Fibroblast of skin of right quadriceps (primary cell): ENCODE measurements at places on chromosomes 6 and 20.

- DNase-seq: no peak
Measured at GRCh38 chr6:146224988-146225387, 196.1 kb downstream of the GRM1 start.

GRCh38 chr20:19926591-19926990 lies 90.6 kb upstream of the NAA20 start:
- DNase-seq: no peak

- no peak for DNase-seq
Measured at GRCh38 chr6:109087661-109088264, 6.9 kb downstream of the SESN1 start.

- peak; percentile 20 for DNase-seq
Measured at GRCh38 chr6:168370310-168370991, 50.9 kb upstream of the DACT2 start.

GRCh38 chr20:9241721-9242427 lies 173.0 kb downstream of the PLCB4 start:
- DNase-seq: no peak

- no peak for DNase-seq
Measured at GRCh38 chr6:17820055-17820454, 113.3 kb upstream of the NUP153 start.

GRCh38 chr20:10864076-10864672 lies 190.4 kb upstream of the JAG1 start:
- DNase-seq: peak; percentile 22

DNA sequence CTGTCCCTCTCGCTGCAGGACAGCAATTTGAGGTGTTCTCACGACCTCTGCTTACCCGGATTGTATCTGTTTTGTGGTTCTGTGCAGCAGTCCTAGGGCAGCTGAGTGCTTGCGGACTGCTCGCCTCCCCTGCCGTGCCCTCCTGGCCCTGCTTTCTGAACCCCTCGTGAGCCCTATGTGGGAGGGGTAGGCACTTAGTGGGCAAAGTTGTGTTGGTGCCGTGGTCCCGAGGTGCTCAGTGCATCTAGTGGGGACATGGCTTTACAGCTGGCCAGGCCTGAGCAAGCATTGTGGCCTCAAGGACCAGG lies 5.2 kb downstream of the TMEM181 start:
- no peak for DNase-seq

DNA sequence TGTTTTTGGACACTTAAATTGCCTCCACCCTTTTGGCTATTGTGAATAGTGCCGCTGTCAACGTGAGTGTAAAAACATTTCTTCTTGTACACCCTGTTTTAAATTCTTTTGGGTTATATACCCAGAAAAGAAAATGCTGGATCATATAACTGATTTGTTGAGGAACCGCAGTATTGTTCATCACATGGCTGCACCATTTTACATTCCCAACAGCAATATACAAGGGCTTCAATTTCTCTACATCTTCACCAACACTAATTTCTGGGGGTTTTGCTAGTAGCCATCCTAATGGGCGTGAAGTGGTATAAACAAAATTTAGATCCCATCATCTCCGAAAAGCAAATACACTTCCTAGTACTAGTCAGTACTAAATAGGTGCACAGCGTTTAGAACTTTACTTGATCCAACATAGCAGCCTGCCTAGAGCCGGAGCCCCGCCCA lies 579 bp upstream of the BPHL start:
- DNase-seq: no peak

GRCh38 chr6:9620263-9620662 lies 794.6 kb downstream of the TFAP2A start:
- no peak for DNase-seq

- no peak for DNase-seq
Measured at GRCh38 chr20:41537865-41538264, 80.3 kb downstream of the CHD6 start.

DNA sequence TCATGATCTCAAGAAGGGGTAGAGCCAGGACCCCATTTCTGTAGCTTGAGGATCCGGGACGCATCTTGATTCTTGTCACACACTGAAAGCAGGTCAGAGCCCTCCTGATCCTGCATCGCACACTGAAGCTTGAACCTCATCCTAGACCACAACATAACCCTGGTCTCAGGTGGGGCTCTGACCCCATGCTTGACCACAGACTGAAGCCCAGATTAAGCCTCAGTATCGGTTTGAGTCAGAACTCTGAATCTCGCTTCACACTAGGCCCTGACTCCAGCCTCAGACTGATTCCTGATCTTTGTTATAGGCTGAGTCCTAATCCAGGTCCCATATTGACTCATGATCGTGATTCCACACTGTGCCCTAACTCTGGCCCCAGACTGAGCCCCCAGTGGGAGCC lies 8.5 kb upstream of the RSPO4 start:
- DNase-seq: no peak

- DNase-seq: peak; percentile 54
Measured at GRCh38 chr20:57879779-57880570, 170.2 kb upstream of the PMEPA1 start.

- DNase-seq: no peak
Measured at GRCh38 chr6:24936641-24937317, 1.0 kb upstream of the RIPOR2 start.

GRCh38 chr20:52838510-52839241 lies 133.5 kb upstream of the TSHZ2 start:
- DNase-seq: no peak

DNA sequence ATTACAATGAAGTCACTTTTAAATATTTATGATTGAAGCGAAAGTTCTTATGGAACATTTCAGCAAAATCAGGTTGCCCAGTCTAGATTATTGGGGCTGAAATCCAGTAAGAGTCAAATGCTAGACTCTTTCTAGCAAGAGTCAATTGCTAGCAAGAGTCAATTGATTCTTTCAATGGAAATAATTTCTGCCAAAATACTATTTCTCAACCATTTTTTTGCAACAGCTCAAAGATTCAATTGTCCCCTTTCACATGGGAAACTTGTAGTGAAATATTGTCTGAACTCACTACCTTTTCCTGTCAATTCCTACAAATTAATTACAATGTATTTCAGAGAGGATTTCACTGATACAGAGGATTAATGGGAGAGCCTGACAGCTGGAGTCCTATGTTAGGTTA lies 78.3 kb downstream of the MAP7 start:
- no peak for DNase-seq

DNA sequence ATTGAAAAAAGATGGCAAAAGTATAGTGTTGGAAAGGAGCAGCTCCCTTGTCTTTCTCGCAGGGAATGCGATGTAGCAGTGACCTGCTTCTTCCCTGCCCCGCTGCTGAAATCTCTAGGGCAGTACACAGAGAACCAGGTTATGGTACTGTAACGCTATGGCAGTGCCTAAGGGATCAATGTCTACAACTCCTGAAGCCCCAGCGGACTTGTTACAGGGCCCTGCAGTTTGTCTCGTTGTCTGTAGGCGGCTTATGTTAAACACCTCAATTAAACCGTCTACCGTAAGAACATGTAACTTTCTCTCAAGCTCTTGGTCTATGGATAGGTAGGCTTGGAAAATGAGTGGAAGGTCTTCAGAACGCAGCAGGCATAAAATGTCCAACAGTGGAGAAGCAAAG lies 44.8 kb upstream of the SLC17A4 start:
- DNase-seq: no peak

- DNase-seq: peak; percentile 18
Measured at GRCh38 chr6:101393829-101394251, 332 bp downstream of the GRIK2 start.
